Stimulated activated CD4-positive, alpha-beta T cell treated with anti-CD3 and anti-CD28 coated beads, Interleukin-2, amount 100 ng/mL, for 4 hours (primary cell): ENCODE measurements at places on chromosomes 16 and 17.

DNA sequence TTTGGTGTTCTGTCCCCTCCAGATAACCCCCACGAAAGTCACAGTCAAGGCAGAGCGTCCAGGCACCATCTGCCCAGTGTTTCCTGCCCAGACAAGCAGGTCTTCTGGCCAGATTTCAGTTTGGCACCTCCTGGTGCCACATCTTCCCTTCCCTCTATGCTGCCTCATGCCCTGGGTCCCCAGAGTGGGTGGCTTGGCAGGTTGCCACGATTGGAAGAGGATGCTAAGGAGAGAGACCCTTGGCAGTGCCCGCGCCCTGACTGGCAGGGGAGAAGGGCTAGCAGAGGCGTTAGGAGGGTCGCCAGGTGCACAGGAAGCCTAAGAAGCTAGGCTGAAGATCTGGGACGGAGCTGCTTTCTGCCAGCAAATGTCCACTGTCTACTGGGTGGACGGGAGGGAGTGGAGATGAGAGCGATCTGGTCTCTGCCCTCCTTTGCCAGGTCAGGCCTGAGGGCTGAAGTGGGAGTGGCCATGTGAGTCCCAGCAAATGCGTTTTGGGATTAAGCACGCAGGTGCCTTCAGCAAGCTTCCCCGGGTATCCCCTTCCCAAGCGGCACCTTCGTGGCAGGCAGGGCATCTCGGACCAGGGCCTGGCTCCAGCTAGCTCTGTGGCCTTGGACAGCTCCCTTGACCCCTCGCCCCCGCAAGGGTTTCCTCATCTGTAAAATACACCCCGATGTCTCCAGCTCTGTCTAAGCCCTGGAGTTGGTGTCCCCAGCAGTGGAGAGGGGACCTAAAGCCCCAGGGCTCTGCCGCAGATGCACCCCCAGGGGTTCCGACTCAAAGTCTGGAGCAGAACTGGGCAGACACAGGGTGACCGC is 13.4 kb upstream of the CD300A start:
- no peak for DNase-seq

DNA sequence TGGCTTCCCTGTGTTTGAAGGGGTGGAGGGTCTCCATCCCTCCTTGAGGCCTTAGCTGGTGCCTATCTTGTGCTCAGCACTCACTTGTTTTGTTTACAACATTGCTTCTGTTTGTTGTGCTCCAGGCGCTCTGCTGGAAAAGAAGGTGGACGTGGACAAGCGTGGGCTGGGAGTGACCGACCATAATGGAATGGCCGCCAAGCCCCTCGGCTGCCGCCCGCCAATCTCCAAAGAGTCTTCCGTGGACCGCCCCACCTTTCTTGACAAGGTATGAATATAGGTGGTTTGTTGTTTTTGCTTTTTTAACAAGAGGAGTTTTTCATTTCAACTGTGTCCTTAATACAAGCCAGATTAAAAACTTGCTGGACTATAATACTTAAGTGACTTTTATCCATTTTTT is 53.5 kb downstream of the TMC6 start:
- DNase-seq, result no peak

- DNase-seq, result no peak
These were observed 200.5 kb upstream of the NLRP1 start for GRCh38 chr17:5784791-5785190.

GRCh38 chr17:76121932-76122430 is 18.4 kb upstream of the EXOC7 start:
- DNase-seq, result no peak

DNA sequence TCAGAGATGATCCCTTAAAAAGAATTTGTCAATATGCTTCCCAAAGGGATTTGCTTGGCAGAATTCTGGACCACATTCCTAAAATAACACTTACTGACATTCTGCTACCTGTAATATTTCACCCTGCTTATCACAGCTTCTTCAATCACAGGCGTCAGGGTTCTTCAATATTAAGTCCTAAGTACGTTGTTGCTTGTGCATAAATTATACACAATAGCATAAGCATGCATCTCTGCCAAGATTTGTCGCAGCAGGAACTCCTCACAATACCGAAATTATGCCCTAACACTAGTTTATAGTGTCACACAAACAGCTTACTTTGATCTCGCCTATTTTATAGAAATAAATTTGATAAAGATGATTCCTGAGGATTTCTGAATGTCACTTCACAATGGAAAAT is 48.9 kb downstream of the UBE2G1 start:
- no peak for DNase-seq

DNA sequence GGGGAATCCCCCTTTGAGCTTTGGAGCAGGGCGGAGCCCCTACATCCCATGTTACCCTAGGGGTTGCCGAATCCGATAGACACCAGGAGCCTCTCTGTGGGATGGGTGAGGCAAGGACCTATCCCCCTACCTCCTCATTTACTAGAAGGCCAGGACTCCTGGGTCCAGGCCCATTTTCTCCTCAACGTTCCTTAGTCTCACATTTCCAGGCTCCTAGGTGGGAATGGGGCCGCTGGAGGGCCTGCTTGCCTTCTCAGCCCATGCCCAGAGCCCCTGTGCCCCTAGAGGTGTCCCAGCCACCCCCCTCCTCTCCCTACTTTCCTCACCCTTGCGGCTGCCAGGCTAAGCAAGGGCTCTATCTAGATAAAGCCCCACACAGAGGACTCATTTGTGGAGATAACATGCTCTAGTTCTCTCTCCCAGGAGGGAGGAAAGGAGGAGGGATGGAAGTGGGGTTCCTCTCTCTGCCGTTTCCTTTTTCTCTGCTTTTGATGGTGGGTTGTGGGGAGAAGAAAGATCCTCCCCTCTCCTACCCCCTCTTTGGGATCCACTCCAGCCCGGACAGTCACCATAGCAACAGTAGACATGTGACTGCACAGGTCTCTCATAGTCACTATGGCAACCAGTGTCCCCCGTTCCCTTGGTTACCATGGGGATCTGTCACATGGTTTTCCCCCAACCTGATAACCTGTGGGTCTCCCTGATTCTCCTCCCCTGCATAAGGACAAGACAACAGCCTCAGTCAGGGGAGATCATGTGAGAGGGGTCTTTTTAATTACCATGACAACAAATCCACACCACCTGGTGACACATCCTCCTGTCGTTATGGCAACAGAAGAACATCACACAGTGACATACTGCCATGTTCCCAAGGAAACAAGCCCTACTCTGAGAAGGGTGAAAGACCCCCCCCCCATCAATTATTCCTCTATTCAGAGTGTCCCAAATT is 5.2 kb downstream of the CACNA1G start:
- DNase-seq, result no peak
